ENCODE measurements at places on chromosomes 16 and 17.

DNA sequence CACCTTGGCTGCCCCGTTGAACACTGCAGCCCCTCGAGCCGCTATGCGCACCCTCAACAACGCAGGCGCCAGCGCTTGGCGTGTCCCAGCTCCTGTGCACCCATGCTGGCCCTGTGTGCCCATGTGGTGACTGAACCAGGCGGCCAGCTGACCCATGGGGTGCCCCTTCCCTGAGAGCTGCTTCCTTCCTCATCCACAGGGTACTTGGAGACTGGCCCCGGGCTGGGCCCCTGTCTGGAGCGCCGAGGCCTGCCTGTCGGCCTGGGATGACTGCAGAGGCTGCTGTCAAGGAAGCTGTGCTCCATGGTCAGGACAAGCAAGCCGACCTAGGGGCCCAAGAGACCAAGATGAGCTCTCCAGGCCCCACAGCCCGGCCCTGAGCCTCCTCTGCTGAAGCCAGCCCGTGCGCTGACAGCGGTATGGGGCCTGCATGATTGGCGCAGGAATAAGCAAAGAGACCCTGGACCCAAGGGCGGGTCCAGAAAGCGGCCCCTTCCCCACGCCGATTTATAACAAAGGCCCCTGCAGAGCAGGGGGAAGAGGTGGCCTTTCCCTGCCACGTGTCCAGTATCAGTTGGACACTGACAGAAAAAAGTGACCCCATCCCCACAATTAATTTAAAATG lies 21.6 kb upstream of the BAHCC1 start:
- no peak for DNase-seq

GRCh38 chr16:4689091-4689671 lies 4.2 kb upstream of the NUDT16L1 start:
- DNase-seq = no peak

- DNase-seq = no peak
Observed at GRCh38 chr17:77628035-77628434, 330.5 kb upstream of the TNRC6C start.

DNA sequence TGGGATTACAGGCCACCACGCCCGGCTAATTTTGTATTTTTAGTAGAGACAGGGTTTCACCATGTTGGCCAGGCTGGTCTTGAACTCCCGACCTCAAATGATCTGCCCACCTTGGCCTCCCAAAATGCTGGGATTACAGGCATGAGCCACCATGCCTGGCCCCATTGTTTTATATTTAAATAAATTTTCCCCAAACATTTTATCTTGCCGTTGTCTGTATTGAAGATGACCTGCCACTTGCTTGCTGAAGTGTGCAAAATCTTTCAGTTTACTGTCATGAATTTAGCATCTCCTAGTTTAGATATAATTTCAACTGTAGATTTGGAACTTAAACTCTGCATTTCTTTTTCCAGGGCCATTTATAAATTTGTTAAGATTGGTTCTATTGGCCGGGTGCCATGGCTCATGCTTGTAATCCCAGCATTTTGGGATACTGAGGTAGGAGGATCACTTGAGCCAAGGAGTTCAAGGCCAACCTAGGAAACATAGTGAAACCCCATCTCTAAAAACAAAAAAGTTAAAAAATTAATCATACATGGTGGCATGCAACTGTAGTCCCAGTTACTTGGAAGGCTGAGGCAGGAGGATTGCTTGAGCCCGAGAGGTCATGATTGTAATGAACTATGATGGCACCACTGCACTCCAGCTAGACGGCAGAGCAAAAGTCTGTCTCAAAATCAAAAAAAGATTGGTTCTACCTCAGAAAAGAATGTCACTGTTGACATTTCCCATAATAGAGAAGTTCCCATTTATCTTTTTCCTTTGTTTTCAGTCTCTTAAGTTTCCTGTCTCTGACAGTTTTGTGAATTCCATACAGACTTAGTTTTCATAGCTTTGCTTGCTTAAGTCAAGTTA lies 84.4 kb downstream of the VMP1 start:
- DNase-seq = no peak

DNA sequence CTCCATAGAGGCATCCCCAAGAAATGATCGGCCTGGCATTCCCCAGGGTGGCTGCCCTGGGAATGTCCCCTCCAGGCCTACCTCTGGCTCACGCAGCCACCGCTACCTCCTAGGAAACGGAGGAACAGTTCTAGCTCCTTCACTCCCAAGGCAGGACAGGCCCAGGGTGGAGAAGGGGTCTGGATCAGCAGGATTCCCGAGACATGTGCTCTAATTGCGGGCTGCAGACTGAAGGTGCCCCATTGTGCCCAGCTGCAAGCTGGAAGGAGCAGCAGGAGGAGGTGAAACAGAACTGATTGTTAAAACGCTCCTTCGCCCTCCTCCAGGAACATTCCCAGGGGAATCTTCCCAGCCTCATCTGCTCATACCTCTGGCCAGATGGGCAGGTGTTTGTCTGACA lies 40.8 kb downstream of the SCNN1G start:
- DNase-seq = no peak

- DNase-seq = no peak
Observed at GRCh38 chr16:82082543-82083244, 47.6 kb downstream of the HSD17B2 start.

GRCh38 chr16:56530872-56531271 lies 11.0 kb upstream of the BBS2 start:
- DNase-seq = no peak

DNA sequence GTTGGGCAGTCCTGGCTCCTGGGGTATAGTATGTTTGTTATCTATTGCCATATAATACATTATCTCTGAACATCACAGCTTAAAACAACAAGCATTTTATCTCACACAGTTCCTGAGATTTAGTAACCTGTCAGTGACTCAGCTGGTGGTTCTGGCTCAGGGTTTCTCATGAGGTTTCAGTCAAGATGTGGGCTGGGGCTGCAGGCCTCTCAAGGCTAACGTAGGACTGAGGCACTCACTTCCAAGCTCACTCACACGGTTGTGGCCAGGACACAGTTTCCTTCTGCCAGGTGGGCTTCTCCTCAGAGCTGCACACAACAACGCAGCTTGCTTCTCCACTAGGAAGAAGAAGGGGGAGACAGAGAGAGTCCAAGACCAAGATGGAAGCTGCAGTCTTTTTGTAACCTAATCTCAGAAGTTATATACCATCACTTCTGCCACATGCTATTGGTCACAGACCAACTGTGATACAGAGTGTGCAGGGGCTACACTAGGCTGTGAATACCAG lies 10.3 kb upstream of the MED13 start:
- no peak for DNase-seq
